ENCODE measurements at places on chromosomes 3 and 15.

- no peak for DNase-seq
Measured at GRCh38 chr3:26264708-26265107, 357.9 kb upstream of the LRRC3B start.

DNA sequence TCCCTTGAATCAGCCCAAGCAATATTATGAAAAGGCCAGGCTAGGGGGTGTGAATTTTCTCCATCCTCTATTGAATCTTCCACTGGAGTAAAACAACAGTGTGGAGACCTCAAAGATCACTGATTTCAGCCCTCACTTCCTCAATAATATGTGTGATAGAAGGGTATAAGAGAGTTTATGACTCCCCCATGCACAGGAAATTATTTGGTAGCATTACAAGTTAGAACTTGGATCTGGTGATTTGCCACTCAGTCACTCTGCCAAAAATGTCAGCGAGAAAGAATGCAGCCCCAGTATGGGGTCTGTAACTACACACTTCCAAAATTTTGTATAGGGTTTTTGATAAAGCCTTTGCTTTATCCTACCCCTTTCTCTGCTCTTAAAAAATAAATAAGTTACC, 81.0 kb upstream of the KCNMB2 start:
- no peak for DNase-seq

DNA sequence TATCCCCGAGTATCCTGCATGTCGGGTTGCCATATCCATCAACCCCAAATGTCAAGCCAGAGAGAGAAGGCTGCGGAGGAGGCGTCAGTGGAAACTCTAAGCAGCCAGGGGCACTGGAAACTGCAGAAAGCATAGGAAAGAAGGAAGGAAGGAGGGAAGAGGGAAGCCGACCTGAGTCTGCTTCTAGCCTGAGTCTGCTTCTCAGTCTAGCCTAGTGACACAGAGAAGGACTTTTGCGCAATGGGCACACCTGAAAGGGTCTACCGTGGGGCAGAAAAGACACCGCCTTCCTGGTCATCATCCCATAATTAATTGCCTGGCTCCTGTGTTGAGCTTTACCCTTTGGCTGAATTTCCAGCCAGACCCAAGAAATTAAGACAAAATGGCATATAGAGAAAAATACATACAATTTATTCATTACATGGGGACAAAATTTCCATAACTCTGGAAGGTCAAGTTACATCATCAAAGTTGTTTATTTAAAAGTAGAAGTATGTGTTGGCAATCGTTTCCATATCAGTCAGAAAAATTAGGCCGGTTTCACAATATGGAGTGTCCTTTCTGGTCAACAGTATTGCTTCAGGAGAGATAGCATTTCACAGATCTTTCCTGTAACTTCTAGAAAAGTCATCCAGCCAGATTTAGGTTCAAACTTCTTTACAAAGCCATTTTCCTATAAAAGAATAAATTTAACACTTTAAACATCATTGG, 10.3 kb downstream of the BCL2A1 start:
- no peak for DNase-seq

DNA sequence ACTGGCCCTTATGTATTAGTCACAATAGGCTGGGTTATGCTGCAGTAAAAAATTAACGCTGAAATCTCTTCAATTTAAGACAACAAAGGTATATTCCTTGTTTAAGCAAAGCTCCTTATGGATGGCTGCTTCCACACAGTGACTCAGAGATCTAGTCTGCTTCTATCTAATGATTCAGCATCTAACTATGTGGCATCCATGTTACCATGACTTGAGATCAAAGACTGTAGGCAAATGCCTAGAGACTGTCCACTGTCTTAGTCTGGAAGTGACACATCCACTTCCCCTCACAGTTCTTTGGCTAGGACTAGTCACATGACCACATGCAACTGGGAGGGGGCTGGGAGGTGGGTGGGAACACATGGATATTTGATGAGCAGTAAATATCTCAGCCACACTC, 61.3 kb upstream of the PSMD6 start:
- no peak for DNase-seq

GRCh38 chr15:89307791-89308190, 26.8 kb downstream of the POLG start:
- DNase-seq, result no peak

GRCh38 chr3:149473357-149474249, 894 bp upstream of the TM4SF4 start:
- DNase-seq, result no peak

- DNase-seq, result no peak
Measured at GRCh38 chr3:75218577-75218976, 445.6 kb upstream of the FRG2C start.

DNA sequence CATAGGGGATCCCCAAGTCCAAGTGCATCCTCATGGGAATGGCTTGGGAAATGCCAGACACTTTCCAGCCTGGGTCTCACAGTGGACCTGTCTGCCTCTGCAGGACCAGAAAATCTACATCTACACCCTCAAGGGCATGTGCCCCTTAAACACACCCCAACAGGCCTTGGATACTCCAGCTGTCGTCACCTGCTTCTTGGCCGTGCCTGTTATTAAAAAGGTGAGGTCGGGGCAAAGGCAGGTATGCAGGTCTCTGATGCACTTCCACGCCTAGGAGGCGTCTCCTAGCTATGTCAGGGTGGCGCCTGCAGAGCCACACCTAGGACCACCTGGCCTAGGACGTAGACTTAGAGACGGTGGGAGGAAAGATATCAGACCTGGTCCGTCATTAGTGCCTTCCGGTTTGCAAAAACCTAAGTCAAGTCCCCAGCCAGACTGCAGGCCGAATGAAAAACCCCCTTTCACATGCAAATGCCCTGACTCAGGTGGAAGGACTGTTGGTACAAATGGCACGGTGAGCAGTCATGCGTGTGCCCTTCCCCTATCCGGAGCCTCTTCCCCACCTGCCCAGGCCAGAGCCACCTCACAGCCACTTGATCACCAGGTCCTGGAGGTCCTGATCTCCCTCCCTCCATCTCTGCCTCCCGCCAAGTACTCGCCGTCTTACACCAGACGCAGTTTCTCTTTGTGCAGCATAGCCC, 143.5 kb downstream of the LRRK1 start:
- no peak for DNase-seq

DNA sequence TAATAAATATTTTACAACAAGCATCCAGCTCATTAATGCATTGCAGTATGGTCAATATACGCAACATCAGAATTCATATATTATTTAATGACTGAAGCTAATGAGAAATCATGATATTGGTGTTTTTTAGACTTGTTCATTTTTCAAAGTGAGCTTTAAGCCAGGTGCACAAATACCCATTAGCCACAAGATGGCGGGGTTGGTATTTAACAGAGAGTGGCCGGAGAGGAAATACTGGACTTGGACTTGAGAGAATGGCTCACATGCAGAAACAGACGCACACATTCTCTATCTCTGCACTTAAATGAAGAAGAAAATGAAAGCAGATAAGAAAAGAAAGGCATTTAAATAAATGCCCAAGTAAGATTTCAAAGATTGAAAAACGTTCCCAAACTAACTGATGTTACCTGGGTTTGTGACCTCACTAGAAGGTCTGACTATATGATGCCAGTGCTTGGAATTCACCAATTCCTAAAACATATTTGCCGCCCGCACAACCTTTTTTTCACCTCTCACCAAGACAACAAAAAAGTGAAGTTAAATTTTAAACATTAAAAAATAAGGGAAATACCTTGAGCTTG, 21.2 kb upstream of the CRBN start:
- peak; percentile 15 for DNase-seq

DNA sequence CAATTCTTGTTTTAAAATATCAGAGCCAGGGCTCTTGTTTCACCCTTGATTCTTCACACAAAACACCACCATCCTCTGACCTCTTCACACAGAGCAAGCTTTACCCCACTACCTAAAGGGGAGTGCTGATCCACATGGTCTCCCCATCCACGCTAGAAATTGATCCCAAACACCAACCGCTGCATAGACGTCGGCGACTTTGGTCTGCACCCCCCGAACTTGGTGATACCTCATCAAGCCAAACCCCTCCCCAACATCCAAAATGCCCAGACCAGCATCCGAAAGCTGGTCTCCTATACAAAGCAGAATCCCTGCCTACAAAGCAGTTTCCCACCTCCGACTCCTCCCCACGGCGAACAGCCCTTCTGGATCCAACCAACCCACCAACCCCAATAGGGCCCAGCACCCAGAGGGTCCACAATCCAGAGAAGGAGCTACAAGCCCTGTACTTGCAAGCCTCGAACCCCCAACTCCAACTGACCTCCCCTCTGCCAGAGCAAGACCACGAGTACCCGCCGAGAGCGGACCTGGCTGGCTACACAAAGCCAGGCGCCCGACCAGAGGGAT, 25.8 kb upstream of the MTHFS start:
- DNase-seq, result no peak

DNA sequence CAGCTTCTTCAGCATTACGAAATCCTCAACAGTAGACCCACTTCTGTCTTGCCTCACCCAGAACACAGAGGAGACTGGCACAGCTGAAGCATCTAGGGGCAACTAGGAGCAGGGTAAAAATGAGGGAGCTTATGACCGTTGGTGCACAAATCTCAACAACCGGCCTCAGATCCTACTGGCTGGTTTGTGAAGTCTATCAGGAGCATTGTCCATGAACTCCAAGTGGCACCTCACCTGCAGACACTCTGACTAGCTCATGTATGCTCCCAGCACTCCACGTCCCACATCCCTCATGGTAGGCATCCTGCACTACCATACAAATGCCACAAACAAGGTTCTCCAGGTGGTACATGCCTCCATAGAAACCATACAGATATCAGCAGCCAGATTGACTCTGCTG, 163.1 kb downstream of the TLE3 start:
- no peak for DNase-seq
